ENCODE measurements at places on chromosomes 1 and 21.

GRCh38 chr1:169890761-169891538, 2.7 kb downstream of the SCYL3 start:
- no peak for DNase-seq

DNA sequence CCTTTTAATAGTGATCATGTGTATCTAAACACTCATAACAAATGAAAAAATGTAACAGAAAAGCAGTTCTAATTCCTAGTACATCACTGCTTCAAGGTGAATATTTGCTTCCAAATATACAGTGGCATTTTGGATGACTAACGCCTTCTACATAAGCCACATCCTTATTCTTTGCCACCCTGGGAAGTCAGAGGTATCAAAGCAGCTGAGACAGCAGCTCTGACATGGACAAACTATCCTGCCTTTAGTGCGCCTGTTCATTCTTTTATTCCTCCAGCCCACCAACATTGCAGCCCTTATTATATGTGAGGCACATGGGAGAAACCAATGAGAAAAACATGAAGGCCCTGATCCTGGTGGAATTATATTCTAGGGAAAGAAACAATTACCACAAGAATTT, 183.0 kb downstream of the APP start:
- DNase-seq = no peak

DNA sequence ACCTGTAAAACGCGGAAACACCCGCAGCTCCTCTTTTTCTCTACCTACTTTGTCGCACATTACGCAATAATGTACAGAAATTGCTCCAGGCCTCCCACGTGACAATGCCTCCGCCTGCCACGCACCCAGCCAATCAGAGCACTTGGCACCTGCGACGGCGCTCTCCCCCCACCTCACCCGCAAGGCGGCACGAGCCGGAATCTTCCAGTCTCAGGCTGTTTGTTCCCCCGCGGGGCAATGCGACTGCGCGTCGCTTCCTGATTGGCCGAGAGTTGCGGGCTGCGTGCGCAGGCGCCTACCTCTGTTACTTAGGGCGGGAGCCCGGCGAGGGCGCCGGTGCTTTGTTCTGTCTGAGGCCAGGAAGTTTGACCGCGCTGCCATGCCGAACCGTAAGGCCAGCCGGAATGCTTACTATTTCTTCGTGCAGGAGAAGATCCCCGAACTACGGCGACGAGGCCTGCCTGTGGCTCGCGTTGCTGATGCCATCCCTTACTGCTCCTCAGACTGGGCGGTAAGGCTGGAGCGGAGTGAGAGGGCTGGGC, at the start of gene MAEL:
TSS of gene MAEL (plus strand) at position 307 of the 542 bp plus-strand sequence. CDS start at position 380, 73 bp downstream.
- DNase-seq = no peak

GRCh38 chr1:82795508-82796149, 994.9 kb downstream of the ADGRL2 start:
- DNase-seq = no peak

- DNase-seq = no peak
These were observed at the start of gene ADAMTS4 for GRCh38 chr1:161198897-161199431. Gene ADAMTS4, minus strand, starts transcription at chr1:161199054. Its CDS starts 427 bp downstream, at chr1:161198627.

DNA sequence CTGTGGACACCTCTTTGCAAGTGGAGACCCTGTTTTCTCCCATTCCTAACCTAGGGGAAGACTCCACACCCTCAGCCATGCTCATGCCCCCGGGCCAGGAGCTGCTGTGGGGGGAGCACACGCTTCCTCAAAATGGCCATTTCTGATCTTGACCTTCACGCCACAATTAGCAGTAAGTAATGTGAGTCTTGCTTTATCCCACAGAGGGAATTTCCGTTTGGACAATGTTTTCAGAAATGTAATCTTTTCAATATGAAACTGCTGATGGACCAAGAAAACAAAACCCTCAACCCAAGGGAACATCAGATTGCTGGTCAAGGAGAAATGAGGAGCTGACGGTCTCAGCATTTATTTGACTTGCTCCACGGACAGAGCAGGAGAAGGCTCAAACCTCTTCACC, 8.3 kb upstream of the KCNE1 start:
- DNase-seq = no peak

- DNase-seq = no peak
These were observed 2.7 kb upstream of the NTNG1 start for GRCh38 chr1:107138166-107138565.

DNA sequence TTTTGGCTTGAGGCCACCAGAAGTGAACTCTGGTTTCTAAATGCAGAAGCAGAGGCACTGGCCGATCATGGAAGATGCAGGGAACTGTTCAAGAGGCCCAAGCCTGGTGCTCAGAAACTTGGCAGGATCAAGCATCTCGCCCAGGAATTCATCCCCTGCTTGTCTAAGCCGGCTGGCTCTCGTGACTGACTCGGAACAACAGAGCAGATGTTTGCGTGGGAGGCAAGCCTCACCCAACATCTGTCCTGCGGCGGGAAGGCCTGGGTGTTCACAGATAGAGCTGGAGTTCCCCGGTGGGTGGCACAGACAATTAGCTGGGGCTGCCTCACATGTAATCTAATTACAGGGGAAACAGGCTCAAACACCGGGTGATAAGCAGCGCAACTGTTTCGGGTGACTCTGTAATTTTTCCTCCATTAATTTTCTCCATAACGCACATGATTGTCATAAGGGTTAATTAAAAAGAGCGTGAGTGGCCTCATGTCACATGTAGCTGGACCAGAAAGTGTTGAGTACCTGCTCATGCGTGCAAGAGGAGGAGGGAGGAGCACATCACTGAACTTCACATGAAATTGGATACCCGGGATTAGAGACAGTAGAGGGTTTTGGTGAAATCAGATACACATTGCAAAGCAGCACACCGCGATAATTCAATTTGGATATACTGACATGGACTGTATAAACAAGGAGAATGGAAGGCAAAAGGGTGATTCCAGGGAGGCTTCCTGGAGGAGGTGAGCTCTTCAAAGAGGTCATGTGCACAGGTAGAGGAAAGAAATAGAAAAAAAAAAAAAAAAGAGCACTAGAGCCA, 180.0 kb downstream of the ETS2 start:
- no peak for DNase-seq

GRCh38 chr1:58975888-58976287, 192.0 kb upstream of the JUN start:
- no peak for DNase-seq

DNA sequence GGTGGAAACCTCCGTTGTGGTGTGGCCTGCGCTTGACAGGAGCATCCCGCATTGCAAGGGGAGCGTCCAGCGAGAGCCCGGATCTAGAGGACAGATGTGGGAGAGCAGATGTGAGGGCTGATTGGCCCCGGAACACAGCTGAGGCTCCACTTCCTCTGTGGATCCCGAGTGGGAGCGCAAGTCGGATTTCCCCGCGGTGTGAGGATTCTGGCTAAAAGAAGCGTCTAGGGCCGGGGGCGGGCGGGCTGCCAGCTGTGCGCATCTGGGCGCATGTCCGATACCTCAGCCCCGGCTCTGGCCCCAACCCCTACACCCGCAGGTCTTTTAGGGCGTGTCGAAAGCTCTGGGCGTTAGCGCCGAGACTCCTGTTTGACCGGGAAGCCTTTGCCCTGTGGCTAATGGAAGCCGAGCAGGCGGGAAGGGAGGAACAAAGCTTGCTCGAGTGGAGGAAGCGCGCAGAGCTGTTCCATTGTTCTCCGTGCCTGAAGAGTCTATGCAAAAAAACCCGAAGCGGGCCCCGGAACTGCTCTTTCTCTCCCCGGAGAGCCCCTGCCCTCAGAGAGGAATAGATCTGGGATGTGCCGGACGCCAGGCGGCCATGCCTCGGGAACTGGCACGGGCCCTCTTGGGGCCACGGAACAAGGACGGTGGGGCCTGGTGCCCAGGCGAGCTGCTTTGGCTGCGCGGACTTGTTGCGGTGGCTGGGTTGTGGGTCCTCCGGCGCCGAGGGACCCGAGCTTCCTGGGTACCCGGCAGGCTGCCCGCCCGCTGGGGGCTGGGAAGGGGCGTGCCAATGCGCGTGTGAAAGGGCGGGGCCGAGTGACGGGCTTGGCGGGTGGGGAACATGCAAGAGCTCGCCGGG, 111.1 kb downstream of the NAV1 start:
- DNase-seq = peak; percentile 52

- DNase-seq = no peak
These were observed 158.1 kb downstream of the SLC45A1 start for GRCh38 chr1:8476006-8476405.

- no peak for DNase-seq
These were observed 4.9 kb upstream of the SAMD11 start for GRCh38 chr1:918843-919242.

DNA sequence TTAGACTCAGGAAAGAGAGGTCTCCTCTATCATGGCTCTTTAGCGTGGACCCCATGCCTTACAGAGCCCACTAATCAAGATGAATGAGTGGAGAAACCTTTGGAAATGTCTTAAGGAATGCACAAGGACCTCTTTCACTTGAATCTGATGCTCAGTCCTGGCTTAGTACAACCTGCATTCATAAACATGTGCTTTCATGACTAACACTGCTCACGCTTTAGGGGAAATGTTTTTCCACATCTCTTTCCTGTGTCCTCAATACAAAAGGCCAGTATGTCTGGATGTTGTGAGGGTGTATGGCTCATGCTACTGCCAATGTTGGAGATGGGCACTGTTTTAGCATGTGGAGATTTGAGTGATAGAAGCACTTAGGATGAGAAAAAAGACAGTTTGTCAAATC, 14.2 kb upstream of the GNG12 start:
- DNase-seq = no peak

- DNase-seq = no peak
These were observed 231.9 kb downstream of the SDCCAG8 start for GRCh38 chr1:243487649-243488227.

DNA sequence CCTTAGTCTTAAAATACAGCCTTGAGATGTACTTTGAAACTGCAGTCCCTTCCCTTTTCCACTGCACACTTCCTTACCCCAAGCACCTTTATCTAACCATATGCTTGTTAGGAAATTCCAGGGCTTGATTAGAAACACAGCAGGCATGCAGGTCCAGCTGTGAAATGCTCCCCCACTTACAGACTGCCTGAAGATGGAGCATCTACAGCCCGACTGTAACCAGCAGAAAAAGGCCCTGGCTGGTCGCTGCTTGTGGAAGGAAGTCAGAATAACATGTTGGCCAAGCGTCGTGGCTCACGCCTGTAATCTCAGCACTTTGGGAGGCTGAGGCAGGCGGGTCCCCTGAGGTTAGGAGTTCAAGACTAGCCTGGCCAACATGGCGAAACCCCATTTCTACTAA, 37.2 kb downstream of the VN1R5 start:
- no peak for DNase-seq

GRCh38 chr1:40353082-40353481, 20.4 kb upstream of the SMAP2 start:
- no peak for DNase-seq

GRCh38 chr1:22237433-22238093, 94.7 kb upstream of the WNT4 start:
- DNase-seq = no peak

- no peak for DNase-seq
These were observed 17.4 kb upstream of the CR1L start for GRCh38 chr1:207627496-207627895.

GRCh38 chr1:8671306-8671917, 146.0 kb downstream of the RERE start:
- DNase-seq = no peak

- no peak for DNase-seq
These were observed 11.5 kb downstream of the LRP8 start for GRCh38 chr1:53316424-53316765.

DNA sequence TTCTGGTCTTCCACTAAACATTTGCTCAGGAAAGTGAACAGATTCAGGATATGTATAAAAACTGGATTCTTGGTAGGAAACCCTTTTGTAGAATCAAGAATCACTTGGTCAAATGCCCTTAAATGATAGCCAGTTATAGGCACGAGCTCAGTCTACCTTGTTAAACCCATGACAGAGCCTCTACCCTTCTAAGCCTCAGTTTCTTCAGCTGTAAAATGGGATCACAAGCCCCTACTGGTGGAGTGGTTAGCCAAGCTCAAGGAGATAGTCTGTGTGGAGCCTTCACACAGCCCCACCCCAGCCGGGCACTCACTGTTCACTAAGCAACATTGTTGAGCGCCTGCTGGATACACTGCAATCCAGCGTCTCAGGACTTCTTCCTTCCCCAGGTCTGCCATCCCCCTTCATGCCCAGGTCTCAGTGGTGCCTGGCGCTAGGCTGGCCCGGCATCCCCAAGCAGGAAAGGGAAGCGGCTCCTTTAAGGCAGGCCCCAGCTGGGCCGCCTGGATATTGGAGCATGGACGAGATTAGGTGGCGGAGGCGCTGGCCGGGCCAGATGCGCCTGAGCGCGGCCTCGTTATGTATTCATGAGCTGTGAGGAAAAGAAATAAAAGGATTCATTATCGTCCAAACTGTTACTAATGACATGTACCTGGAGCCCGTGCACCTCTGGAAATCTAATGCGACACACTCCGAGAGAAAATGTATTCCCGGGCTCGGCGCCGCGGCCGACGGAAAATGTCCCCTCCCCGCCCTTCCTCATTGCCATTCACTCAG, 75.6 kb downstream of the TAS1R2 start:
- no peak for DNase-seq

All from progenitor cell of endocrine pancreas (in vitro differentiated cells).